ENCODE measurements at places on chromosomes 5 and 9. TPM values are rescaled to one million over a fixed set of nuclear protein-coding genes. Genes with fewer than 3 reads are reported as not detected.

LAMC3 gene
- total RNA-seq, result not detected

LRRC19 gene
- not detected for total RNA-seq

FOXD4L4 gene
- total RNA-seq, result 0.29 TPM

SHB gene
- total RNA-seq, result 0.81 TPM

MATR3 gene
- 242 TPM for total RNA-seq

ZNF474 gene
- 0.15 TPM for total RNA-seq

GDA gene
- total RNA-seq, result 0.18 TPM

SLC6A3 gene
- total RNA-seq, result 1.4 TPM

CATSPER3 gene
- 0.98 TPM for total RNA-seq

DPYSL3 gene
- total RNA-seq, result not detected

FOXD4 gene
- total RNA-seq, result 0.55 TPM

SLC36A1 gene
- total RNA-seq, result 14.1 TPM

CCDC171 gene
- 1.9 TPM for total RNA-seq

RNF180 gene
- total RNA-seq, result not detected

All from activated B cell treated with CpG ODN at 0.5 μM for 24 hours (primary cell).